ENCODE measurements at places on chromosomes 7 and 10.

DNA sequence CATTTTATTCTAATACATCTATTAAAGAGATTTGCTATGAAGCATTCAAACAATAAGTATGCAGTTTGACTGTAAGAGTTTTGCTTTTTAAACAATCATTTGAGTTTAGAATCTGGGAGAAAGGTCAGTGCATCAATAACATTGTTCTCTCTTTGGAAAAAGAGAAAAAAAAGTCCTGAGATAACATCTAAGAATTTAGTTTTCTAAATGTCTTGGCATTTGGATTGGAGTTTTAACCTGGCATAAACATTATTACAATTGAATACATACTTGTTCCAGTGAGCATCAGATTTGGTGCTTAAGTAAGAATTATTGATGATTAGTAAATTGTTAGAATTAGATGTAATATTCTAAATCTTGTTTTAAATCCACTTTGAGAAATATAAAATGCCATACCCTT is 47.2 kb upstream of the AKR1E2 start:
- DNase-seq = no peak

- DNase-seq = no peak
Observed at GRCh38 chr10:129279446-129280154, 187.4 kb upstream of the MGMT start.

DNA sequence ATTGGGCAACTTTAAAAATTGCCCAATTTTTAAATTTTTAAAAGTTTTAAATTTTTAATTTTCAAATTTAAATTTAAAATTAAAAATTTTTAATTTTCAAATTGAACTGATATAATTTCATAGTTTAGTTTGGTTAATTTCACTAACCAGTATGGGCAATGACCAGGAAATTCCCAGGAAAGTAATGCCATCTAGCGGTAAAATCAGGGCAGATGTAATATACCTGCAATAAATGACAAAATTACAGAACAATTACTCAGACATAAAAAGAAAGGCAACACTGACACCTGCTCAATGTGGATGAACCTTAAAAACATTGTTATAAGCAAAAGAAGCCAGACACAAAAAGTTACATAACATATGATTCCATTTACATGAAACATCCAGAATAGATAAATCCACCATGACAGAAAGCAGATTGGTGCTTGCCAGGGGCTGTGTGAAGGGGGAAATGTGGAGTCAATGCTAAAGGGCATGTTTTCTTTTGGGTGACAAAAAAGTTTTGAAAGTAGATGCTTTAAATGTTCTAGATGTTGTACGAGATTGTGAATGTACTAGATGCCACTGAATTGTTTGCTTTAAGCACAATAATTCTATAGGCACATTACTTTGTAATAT is 28.6 kb upstream of the SLC16A12 start:
- DNase-seq = peak; percentile 54

DNA sequence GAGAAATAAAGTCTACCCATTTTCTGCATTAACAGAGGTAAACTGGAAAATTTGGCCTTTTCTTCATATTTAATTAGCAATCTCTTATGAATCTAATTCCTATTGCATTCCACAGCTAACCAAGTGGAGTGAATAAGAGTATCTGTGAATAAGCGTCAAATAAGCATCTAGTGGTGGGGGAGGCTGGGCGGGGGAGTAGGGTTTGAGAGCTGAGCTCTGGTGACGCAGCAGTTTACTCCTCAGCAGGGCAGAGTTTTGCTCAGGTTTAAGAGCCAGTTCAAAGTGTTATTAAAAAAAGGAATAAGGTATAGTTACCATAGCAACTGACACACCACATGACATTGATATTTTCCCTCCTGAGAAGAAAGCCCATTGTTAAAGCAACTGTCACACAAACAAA is 1346.8 kb upstream of the CELF2 start:
- DNase-seq = no peak

- no peak for DNase-seq
Observed at GRCh38 chr7:158268816-158269535, 318.6 kb downstream of the PTPRN2 start.

DNA sequence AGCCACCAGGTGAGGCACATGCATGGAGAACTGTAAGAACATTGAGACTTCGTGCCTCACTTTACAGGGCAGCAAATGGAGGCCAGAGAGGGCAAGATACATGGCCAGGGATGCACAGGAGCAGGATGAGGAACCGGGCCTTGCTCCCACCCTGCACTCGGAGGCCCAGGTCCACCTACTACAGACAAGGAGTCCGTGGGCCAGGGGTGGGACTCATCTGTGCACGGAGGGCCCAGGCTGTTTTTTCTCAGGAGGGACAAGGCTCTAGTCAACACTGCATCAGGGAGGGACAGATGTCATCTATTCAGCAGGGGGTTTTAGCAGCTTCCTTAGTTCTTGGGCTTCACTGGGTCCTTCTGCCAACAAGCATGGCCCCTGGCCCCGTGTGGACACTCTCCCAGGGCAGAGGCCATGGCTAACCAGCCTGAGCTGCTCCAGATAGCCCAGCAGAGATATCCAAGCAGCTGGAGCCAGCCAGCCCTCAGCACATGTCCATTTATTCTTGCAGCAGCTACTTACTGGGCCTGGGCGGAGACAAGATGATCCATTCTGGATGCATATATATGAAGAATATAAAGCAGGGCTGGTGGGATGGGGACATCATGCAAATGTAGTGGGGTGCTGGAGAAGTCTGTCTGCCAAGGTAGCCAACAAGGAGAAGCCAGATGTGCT is 134.5 kb upstream of the RET start:
- no peak for DNase-seq

GRCh38 chr10:64484811-64485330 is 963.7 kb downstream of the REEP3 start:
- DNase-seq = no peak

- no peak for DNase-seq
Observed at GRCh38 chr10:100736144-100736808, 9.1 kb upstream of the PAX2 start.

DNA sequence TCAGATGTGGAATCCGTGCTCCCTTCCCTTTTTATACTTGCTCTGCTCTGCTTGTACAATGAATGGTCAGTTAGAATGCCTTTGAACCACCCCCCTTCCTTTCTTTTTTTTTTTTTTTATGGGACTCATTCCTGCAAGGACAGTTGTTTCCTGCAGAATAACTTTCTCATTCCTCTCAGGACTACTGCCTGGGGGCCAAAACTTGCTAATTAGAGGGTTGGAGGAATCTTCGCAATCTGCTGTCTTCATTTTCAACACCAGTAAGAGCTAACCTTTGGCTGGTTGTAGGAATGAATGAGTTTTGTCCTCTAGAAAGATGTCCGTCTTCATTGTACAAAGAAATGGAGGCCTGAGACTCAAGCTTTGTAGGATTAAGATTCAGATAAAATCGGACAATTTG is 868.1 kb downstream of the LRMDA start:
- DNase-seq = no peak

- DNase-seq = no peak
Observed at GRCh38 chr7:128073671-128074310, 42.6 kb upstream of the LRRC4 start.

DNA sequence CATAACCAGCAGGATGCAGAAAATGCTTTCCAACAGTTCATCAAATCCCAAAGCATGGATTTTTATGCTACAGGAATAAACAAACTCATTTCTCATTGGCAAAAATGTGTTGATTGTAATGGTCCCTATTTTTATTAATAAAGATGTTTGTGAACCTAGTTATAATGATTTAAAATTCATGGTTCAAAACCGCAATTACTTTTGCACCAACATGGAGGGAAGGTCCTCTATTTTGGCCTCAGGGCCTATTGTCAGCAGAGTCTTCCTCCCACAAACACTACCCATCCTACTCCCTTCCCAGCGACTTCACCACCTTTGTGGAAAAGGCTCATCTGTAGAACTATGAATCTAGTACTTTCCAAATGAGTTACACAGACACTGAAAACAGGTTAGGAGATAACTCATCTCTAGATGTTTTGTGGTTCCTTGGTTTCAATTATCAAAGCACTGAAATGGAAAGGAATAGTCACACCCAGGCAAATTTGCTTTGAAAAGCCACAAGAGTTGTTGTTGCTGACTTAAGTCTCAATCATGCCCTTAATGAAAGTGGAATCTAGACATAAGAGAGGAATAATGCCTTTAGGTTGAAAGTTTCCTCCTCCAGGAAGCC is 59.4 kb upstream of the FRMD4A start:
- DNase-seq = no peak

DNA sequence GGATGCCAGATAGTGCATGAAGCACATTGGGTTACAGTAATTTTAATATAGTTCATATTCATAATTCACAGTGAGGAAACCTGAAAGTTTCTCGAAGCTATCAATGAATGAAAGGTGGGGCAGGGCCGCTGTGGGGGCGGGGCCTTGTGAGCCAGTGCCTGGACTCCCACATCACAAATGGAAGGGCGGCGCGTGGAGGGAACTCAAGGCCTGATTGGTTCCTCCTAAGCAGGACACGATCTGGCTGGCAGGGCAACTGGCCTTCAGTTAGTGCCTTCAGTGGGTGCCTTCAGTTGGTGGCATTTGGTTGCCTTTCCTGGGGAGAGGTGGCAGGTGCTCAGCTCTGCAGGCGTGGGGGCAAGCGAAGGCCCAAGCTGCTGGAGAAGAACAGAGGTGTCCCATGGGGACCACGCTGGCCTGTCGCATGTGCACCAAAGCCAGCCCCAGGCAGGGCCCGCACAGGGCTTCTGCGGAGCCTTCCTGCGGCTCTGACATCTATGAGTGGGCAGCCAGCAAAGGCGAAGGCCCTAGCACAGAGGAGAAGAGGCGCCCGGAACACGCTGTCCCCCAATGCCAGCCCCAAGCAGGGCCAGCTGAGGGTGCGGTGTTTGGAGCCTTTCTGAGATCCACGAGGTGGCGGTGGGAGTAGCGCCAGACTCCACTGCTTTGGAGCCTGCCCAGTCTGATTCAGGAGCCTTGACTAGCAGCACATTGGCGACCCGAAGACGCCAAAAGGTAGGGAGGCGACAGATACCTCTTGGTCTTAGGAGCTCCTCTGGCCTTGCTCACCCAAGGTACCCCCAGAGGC is 118.0 kb upstream of the PDSS1 start:
- DNase-seq = no peak

GRCh38 chr7:134654104-134654775 is 7.6 kb downstream of the BPGM start:
- no peak for DNase-seq

DNA sequence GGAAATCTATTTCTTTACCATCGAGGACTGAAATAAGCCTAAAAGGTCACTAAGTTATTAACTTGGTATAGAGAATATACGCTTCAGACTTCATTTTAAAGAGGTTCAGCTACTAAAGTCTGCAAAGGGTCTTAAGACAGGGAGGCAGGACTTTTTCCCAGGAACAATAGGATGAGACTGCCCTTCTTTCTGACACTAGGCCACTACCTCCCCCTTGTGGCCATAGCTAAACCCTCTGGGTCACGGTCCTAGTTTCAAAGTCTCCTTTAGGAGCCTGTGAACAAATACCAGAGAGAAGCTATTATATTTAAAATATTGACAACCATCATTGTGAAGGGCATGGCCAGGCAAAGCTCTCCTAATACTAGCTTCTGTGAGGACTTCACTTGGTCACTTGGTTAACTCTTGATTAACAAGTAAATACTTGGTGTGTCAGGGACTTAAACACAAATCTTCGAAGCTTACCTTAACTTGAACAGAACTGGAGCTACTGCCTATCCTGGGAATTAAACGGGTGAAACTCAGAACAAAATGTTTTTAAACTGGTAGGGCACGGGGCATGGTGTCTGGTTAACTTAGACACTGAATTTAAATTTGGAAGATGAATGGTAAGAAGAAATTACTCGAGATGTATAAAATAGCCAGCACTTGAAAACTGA is 75.6 kb downstream of the CCDC6 start:
- DNase-seq = peak; percentile 59

DNA sequence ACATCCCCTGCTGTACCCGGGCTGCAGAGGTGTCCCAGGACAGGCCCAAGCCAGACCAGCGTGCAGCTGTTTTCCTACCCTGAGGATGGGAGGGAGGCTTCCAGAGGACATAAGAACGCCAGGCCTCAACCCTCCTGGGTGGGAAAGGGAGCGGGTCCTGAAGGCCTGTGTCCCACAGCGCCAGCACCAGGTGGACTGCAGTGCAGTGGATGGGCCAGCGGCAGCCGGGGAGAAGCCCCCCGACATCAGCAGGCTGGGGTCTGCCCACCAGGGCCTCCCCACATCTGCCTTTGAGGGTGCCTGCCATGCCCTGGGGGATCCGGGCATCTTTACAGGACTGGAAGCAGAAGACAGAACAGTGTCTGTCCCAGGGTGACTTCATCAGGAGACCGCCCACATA is 22.8 kb upstream of the ZNF716 start:
- DNase-seq = no peak

DNA sequence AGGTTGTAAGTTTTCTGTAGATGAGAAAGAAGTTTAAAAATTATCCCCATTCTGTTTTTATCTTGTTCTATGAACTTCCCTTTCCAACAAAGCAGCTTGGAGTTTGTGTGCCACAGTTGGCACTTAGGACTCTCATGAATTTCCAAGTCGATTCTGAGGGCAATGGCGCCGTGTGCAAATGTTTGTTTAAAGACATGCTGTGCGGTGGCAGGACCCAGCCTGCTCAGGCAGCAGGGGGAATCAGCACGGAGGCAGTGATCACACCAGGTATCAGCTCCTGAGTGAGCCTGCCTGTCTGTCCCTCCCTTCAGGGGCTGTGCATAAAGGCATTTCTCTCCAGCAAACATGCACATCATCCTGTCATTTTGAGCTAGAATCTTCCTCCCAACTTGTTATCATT is 109.8 kb upstream of the WDR11 start:
- no peak for DNase-seq

DNA sequence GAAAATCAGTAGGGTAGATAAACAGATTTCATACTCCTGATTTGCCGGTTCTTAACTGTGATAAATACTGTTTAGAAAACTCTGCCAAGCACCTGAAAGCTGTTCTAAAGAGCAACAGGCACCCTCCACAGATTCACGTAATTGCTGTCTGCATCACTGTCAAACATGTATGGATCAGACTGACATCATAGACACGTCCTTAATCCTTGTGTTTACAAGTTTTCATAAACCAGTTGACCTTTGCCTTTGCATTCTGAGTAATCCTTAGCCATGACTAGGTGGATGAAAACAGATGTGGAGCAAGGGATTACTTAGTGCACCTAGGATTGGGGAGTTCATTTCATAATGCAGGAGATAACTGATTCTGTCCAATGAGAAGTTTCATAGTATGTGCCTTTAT is 41.6 kb downstream of the SLC39A12 start:
- DNase-seq = no peak

GRCh38 chr10:34862892-34863291 is 47.8 kb upstream of the PARD3 start:
- DNase-seq = no peak

GRCh38 chr10:118498623-118499022 is 96.8 kb downstream of the PRLHR start:
- no peak for DNase-seq
